ENCODE measurements at places on chromosomes 6 and 20. TPM values are rescaled to one million over a fixed set of nuclear protein-coding genes. Genes with fewer than 3 reads are reported as not detected.

Gene MC3R
- not detected for total RNA-seq

Gene PET117
- total RNA-seq: 9.2 TPM

Gene C2
- total RNA-seq: 6.3 TPM

Gene RTEL1
- 15.4 TPM for total RNA-seq

Gene MKKS
- total RNA-seq: 6.8 TPM

Gene SPAG4
- total RNA-seq: 32.7 TPM

Gene TREML2
- total RNA-seq: 0.09 TPM

Gene NKAIN4
- not detected for total RNA-seq

Gene SLC22A3
- 0.37 TPM for total RNA-seq

Gene MMP24
- 2.9 TPM for total RNA-seq

Gene PTK6
- 4.5 TPM for total RNA-seq

Gene ENPP5
- total RNA-seq: 12.4 TPM

Gene PRSS35
- total RNA-seq: 0.12 TPM

Gene VWA7
- 2.9 TPM for total RNA-seq

Gene MCHR2
- total RNA-seq: not detected

Gene SLC35F1
- 2.1 TPM for total RNA-seq

Gene POM121L2
- 0.03 TPM for total RNA-seq

Gene AVP
- total RNA-seq: not detected

Gene NOL7
- 22.9 TPM for total RNA-seq

Gene HCRTR2
- not detected for total RNA-seq

Gene OPRL1
- 0.25 TPM for total RNA-seq

Gene TPX2
- total RNA-seq: not detected

Gene HTR1B
- not detected for total RNA-seq

Gene TRAPPC3L
- total RNA-seq: not detected

Gene GPX5
- not detected for total RNA-seq

Gene PGM3
- 67.6 TPM for total RNA-seq

Gene ALDH8A1
- total RNA-seq: 0.70 TPM
